ENCODE measurements at places on chromosomes 4 and X. TPM values are rescaled to one million over a fixed set of nuclear protein-coding genes. Genes with fewer than 3 reads are reported as not detected.

DNA sequence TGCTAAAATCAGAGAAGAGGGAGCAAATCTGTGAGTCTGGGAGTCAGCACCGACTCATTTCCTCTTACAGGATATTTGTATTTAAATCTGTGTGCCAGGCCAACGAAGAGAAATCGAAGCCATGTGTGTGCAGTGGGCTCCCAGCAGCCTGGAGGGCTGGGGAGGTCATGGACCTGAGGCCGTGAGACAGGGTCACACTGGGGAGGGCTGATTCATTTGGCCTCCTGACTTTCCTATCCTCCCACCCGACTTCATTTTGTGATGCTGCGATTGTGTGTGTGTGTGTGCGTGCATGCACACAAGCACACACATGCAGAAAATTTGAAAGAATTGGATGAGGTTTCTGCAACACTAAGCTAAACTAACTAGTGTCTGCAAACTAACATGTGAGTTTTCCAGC, 48.7 kb upstream of the STX18 start:
- peaks cover 10% of the 10 kb centered on the region for H3K4me1 ChIP-seq
- no peaks in the 10 kb centered on the region for H3K27me3 ChIP-seq
- H3K4me3 ChIP-seq = no peak overlapping the region
- H3K36me3 ChIP-seq = no peaks in the 10 kb centered on the region
- peak; percentile 39 for DNase-seq

- no peak overlapping the region for H3K27ac ChIP-seq
- no peaks in the 10 kb centered on the region for H3K36me3 ChIP-seq
- H3K27me3 ChIP-seq = no peaks in the 10 kb centered on the region
- no peak overlapping the region for H3K4me3 ChIP-seq
- no peak for DNase-seq
- no peaks in the 10 kb centered on the region for H3K4me1 ChIP-seq
Measured at GRCh38 chr4:127660284-127660885, 27.6 kb downstream of the INTU start.

GRCh38 chr4:146927695-146928094, 18.0 kb downstream of the TTC29 start:
- no peak overlapping the region for H3K27ac ChIP-seq
- no peak for DNase-seq
- no peaks in the 10 kb centered on the region for H3K36me3 ChIP-seq
- H3K27me3 ChIP-seq = peaks cover 41% of the 10 kb centered on the region
- H3K4me3 ChIP-seq = no peak overlapping the region

- H3K4me1 ChIP-seq = no peaks in the 10 kb centered on the region
- no peaks in the 10 kb centered on the region for H3K36me3 ChIP-seq
- no peak for DNase-seq
- H3K4me3 ChIP-seq = no peak overlapping the region
Measured at GRCh38 chr4:131339137-131339536, 1810.0 kb upstream of the PCDH10 start.

DNA sequence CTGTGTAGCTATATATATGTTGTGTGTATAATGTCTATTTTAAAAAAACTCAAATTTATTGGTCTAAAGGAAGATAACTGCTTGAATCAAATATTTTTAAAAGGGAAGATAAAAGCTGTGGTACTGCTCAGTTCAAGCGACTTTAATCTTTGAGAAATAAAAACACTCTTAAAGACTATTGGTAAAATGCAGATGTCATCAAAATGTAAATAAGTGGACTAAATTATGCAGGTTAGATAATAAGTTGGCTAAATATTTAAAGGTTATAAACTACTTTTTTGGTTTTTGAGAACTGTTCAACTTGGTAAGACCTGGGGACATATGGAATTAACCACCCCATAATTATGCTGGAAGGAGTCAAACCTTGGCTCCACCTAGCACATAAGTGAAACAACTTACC, 144.7 kb upstream of the ITM2A start:
- no peaks in the 10 kb centered on the region for H3K4me1 ChIP-seq
- no peaks in the 10 kb centered on the region for H3K27me3 ChIP-seq
- H3K4me3 ChIP-seq = no peak overlapping the region
- no peak for DNase-seq

GRCh38 chr4:7684294-7684693, 249.6 kb upstream of the PSAPL1 start:
- H3K27me3 ChIP-seq = no peaks in the 10 kb centered on the region
- H3K36me3 ChIP-seq = no peaks in the 10 kb centered on the region
- DNase-seq = no peak
- no peak overlapping the region for H3K4me3 ChIP-seq
- no peak overlapping the region for H3K27ac ChIP-seq

- no peaks in the 10 kb centered on the region for H3K4me1 ChIP-seq
- H3K4me3 ChIP-seq = no peak overlapping the region
- no peaks in the 10 kb centered on the region for H3K27me3 ChIP-seq
Measured at GRCh38 chr4:154277172-154277571, 214.4 kb downstream of the DCHS2 start.

DNA sequence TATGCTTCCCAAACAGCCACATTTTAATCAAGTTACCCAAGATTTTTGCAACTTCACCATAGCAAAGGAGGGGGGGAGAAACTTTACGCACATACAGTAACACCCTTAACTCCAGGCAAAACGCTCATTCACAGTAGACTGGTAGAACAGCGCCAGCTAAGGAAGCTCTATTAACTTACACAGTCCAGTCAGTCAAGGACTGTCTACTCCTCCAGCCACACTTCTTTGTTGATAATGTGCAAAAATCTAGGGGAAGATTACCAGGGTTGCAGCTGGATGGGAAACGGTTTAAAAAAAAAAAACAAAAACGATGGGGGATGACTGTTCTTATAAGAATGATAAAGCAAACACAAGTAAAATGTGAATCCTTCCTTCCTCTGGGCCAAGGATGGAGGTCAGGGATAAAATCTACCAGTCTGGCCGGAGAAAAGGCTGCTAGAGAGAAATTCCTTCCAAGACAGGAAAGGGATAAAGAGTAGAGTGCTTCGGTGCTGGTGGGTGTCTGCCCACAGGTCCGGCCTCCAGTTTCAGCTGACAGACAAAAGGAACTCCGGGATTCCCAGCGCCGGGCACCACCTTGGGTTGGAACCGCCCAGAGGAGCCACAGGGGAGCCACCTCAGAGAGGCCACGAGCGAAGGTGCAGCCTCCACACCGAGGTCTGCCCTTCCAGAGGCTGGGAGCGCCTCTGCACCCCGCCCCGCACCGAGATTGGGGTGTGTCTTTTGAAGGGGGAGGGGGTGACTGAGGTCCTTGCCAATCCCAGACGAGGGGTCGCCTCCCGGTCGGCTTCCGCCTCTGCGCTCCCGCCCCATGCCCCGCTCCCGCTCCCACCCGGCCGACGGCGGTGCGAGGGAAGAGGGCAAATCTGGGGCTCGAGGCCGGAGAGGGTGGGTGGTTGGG, 811 bp downstream of the ANKRD50 start:
- peaks cover 38% of the 10 kb centered on the region for H3K4me1 ChIP-seq
- no peaks in the 10 kb centered on the region for H3K27me3 ChIP-seq
- peak; percentile 62 for DNase-seq
- peaks cover 17% of the 10 kb centered on the region for H3K36me3 ChIP-seq
- peak overlapping the region; percentile 89 for H3K27ac ChIP-seq
- peak overlapping the region; percentile 92 for H3K4me3 ChIP-seq

- no peak overlapping the region for H3K4me3 ChIP-seq
- no peaks in the 10 kb centered on the region for H3K27me3 ChIP-seq
- no peak overlapping the region for H3K27ac ChIP-seq
- H3K36me3 ChIP-seq = no peaks in the 10 kb centered on the region
- DNase-seq = peak; percentile 34
Measured at GRCh38 chr4:26751004-26751403, 109.6 kb upstream of the STIM2 start.

GRCh38 chr4:81470456-81471297, 1.0 kb downstream of the RASGEF1B start:
- H3K36me3 ChIP-seq = no peaks in the 10 kb centered on the region
- H3K27ac ChIP-seq = no peak overlapping the region
- H3K27me3 ChIP-seq = no peaks in the 10 kb centered on the region
- DNase-seq = peak; percentile 19

GRCh38 chr4:74152836-74153235, 5.1 kb upstream of the MTHFD2L start:
- no peak overlapping the region for H3K27ac ChIP-seq
- peaks cover 14% of the 10 kb centered on the region for H3K4me1 ChIP-seq
- no peaks in the 10 kb centered on the region for H3K27me3 ChIP-seq
- H3K4me3 ChIP-seq = no peak overlapping the region
- DNase-seq = no peak

- no peak overlapping the region for H3K27ac ChIP-seq
- H3K27me3 ChIP-seq = no peaks in the 10 kb centered on the region
- no peaks in the 10 kb centered on the region for H3K36me3 ChIP-seq
- H3K4me1 ChIP-seq = no peaks in the 10 kb centered on the region
Measured at GRCh38 chr4:102169345-102169744, 175.9 kb downstream of the SLC39A8 start.

- no peak for DNase-seq
- no peaks in the 10 kb centered on the region for H3K36me3 ChIP-seq
- peaks cover 6% of the 10 kb centered on the region for H3K4me1 ChIP-seq
- no peak overlapping the region for H3K27ac ChIP-seq
- H3K4me3 ChIP-seq = no peak overlapping the region
- H3K27me3 ChIP-seq = no peaks in the 10 kb centered on the region
Measured at GRCh38 chrX:40470830-40471429, 109.8 kb upstream of the ATP6AP2 start.

DNA sequence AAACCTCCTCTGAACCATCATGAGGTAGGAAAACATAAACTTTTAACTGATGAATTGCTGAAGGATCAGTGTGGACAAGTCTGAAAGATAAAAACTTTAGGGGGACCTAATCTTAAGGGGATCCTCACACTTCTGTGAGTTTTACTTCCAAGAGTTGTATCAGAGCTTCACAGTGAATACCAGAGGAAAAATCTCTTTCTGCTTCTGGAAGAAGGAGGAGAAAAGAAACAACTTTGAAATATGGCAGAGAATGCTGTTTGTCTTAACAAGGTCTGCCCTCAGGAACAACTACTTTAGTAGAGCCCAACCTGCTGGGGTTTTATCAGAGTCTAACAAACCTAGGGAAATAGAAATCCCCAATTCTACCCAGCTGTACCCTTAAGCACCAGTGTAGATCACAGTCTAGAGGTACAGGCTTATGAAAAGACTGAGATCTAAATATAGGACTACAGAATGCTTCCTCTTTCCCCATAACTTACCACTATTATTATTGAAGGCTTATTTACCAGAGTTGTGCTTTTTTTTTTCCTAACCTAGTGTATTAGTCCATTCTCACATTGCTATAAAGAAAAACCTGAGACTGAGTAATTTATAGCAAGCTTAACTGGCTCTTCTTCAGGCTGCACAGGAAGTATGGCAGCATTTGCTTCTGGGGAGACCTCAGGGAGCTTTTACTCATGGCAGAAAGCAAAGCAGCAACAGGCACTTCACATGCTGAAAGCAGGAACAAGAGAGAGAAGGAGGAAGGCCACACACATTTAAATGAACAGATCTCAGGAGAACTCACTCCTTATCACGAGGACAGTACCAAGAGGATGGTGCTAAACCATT, 167.9 kb downstream of the CAMK2D start:
- H3K27me3 ChIP-seq = no peaks in the 10 kb centered on the region
- no peak for DNase-seq
- no peak overlapping the region for H3K4me3 ChIP-seq
- H3K36me3 ChIP-seq = no peaks in the 10 kb centered on the region
- H3K27ac ChIP-seq = no peak overlapping the region
- peaks cover 12% of the 10 kb centered on the region for H3K4me1 ChIP-seq

DNA sequence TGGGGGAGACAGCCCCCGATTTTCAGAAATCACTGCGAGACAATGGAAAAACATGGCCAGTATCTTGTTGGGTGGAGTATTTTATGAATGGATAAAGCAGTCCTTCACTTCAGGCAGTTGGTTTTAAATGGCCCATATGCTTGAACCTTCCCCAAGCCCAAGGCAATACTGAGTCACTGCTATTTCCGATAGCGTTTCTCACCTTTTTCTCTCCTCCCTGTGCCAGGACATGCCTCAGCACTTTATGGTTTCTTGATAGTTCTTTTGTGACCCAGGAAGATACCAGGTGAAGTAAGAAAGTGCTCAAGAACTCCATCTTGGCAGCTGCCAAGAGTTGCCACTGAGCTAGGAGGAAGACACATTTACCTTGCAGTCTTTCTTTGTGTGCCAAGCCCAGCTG, 26.8 kb upstream of the ESX1 start:
- no peaks in the 10 kb centered on the region for H3K27me3 ChIP-seq
- no peak overlapping the region for H3K4me3 ChIP-seq
- H3K4me1 ChIP-seq = no peaks in the 10 kb centered on the region
- DNase-seq = no peak
- no peak overlapping the region for H3K27ac ChIP-seq

DNA sequence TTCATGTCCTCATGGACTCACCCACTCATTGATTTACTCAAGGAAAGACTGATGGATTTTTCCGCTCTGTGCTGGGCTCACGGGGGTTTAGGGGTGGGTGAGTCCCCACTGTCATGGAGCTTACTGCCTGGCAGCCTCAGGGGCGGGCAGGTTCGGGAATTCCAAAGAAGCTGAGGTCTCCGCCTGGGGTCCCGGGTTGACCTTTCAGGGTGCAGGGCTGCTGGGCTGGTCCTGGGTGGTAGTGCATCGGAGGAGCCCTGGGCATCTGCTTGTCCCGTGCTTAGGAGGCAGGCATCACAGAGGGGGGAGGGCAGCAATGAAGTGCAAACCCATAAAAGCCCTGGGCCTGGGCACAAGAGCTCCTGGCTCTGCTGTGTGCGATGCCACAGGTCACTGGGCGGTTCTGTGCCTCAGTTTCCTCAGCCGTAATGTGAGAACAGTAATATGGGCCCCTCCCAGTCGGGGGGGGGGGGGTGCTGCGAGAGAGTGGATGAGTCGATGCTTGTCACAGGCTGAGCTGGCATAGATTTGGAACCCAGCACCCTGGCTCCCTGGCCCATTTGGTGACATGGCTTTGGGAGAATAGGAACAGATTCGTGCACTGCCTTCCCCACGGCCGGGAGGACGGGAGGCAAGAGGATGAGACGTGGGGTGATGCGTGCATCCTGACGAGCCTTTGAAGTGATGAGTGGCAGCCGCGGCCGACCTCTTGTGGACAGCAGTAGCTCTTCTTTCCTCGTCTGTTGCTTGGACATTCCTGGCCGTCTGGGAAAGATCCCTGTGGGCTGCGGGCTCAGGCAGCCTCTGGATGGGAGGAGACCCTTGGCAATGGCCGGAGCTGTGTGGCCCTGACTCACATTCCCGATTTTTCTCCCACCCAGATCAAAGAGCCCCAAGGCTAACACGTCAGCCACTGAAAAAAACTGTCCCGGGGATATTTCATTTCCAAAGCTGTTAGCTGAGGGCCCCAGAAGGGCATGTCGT, 42.0 kb downstream of the PSAPL1 start:
- no peak overlapping the region for H3K27ac ChIP-seq
- peak; percentile 12 for DNase-seq
- no peaks in the 10 kb centered on the region for H3K27me3 ChIP-seq

Gene FAAH2
- 1.6 TPM for total RNA-seq

Gene KLF8
- total RNA-seq = not detected

Gene GPRASP3
- 1.6 TPM for total RNA-seq

Gene RAB9B
- 1.5 TPM for total RNA-seq

Gene DCX
- total RNA-seq = not detected

Gene FAM114A1
- 25.0 TPM for total RNA-seq

Gene TMEM131L
- total RNA-seq = 7.7 TPM

Gene ANAPC4
- 14.5 TPM for total RNA-seq

Gene RPA4
- total RNA-seq = 3.0 TPM

Gene CSAG2
- total RNA-seq = not detected

Gene TLR2
- total RNA-seq = 8.7 TPM
